ENCODE measurements at places on chromosomes 3 and 15.

DNA sequence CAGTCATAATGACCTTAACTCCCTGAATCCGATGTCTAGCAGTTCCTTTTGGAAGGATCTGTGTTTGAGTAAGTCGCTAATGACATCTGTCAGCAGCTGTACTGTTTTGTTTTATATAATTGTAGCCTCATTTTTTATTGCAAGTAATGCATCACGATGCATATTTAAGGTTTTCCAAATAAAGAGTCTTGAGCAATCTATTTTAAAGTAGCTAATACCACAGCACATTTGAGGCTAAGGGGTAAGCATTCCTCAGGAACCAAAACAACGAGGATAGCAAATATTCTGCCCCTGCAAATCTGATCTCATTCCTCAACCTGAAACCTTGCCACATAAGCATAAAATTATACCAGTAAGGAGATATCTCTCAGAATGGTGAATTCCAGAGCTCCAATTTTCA is 98.7 kb downstream of the TBC1D5 start:
- DNase-seq, result no peak

DNA sequence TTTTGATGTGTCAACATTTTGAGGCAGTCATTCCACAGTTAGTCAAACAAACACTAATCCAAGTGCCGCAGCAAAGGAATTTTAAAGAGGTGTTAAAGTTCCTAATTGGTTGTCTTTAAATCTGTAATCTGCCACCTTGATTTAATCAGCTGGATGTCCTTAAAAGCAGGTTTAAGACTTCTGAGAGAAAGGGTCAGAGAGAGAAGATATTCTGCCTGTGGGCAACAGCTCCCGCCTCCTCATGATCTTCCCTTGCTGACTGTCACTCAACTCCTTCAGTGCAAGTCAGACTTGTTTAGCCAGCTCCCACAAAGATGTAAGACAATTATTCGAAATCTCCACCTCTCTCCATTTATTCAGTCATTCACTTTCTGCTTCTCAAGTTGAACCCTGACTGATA is 92.6 kb upstream of the MYRIP start:
- no peak for DNase-seq

GRCh38 chr15:49622561-49622960 is 1.7 kb downstream of the DTWD1 start:
- no peak for DNase-seq

- no peak for DNase-seq
Measured at GRCh38 chr3:56754741-56755417, 46.9 kb downstream of the ARHGEF3 start.

DNA sequence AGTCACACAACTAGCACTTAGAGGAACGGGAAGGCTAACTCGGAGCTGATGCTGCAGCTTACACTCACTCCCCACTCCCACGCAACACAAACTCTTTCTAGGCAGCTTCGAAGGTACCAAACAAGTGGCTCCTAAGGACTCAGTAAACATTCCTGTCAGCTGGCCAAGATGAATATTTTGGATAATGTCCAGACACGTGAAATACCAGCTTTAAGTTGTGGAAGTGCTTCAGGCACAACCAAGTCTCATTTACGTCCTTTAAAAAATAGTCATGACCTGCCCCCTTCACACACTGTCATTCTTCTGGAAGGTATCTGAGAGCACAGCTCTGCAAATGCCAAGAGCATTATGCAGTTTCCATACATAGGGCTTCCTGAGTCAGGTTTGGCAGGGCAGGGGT is 1005.9 kb upstream of the CFAP20DC start:
- DNase-seq, result peak; percentile 27

DNA sequence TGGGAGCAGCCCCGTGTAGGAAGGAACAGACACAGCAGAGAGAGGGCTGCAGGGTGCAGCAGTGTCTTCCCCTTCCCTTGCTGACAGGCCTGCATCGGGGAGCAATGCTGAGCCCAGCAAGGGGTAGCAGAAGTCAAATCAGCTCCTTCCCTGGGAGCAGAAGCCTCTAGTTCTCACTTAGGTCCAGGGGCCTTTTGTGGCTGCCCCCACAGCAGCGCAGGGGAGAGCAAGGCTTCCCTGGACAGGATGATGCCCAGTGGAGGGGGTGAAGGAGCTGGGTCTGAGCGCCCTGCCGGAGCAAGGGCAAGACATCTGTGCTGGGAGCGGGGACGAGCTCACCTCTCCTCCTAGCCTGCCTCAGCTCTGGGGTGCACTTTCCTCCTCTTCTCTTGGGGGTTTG is 827 bp downstream of the PLCB2 start:
- no peak for DNase-seq

- no peak for DNase-seq
Measured at GRCh38 chr3:32814361-32814760, 3.4 kb upstream of the TRIM71 start.

DNA sequence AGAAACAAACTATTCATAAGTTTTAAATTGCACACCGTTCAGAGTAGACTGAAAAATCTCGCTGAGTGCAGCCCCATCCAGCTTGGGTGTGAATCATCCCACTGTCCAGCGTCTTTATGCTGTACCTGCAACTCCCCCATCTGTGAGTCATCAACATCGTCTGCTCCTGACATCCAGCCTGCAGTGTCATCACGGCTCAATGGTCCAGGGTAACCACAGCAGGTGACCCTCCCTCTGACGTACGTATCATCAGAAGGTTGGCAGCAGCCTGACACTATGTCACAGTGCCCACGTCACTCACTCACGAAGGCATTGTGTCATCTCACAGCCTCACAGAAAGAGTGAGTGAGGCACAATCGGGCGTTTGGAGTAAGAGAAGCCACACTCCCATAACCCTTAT is 65.2 kb downstream of the TPRA1 start:
- DNase-seq, result no peak

GRCh38 chr3:122515870-122516269 is 1.1 kb upstream of the KPNA1 start:
- DNase-seq, result no peak

- DNase-seq, result no peak
Measured at GRCh38 chr15:45231864-45232562, 20.0 kb upstream of the SLC28A2 start.

GRCh38 chr3:3745693-3746092 is 53.5 kb upstream of the LRRN1 start:
- DNase-seq, result no peak

DNA sequence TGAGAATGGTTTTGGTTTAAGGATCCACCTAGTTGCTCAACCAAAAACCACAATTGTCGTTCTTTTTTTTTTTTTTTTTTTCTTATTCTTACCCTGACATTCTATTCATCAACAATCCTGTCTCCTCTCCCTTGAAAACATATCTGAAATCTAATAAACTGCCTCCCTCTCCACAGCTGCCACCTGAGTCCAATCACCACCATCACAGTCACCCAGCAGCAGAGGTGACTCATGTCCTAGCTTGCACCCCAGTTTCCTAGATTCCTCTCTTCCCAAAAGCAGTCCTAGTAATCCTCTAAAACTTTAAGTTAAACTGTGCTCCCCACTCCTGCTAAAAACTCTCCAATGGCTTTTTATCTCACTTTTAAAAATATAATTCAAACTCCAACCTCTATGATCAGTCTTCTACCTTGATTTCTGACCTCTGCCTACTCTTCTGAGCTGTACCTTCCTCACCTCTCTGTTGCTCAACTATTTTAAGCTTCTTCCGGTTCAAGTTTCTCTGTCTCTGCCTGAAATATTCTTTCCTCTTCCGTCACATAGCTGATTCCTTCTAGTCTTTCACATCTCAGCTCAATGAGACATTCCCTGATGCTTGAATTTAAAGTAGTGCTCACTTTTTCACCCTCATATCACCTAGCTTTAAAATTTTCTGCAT is 33.7 kb upstream of the RBMS3 start:
- no peak for DNase-seq

GRCh38 chr3:53970661-53971060 is 79.0 kb upstream of the SELENOK start:
- peak; percentile 24 for DNase-seq

GRCh38 chr3:33716227-33716626 is 1.8 kb downstream of the CLASP2 start:
- peak; percentile 6 for DNase-seq

GRCh38 chr3:16423298-16423697 is 90.2 kb downstream of the RFTN1 start:
- DNase-seq, result no peak

- DNase-seq, result peak; percentile 76
Measured at GRCh38 chr15:31083370-31083780, 18.1 kb downstream of the TRPM1 start.

GRCh38 chr3:30124435-30125370 is 481.7 kb upstream of the TGFBR2 start:
- DNase-seq, result no peak

DNA sequence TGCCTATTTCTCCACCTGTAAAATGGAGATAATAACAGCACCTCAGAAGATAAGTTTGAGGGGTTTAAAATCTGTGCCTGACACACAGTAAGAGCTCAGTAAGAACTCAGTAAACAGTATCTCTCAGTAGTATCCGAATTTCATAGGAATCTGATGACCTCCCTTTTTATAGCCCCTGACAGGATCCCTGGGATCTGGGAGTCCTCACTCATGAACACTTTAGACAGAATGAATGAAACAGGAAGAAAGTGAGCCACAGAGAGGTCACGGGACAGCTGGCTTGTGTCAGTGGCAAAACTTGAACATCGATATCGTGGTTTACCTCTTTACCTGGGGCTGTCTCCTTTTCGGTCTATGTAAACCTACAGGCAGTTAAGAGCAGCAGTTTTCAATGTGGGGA is 51.2 kb downstream of the LRTM1 start:
- no peak for DNase-seq

DNA sequence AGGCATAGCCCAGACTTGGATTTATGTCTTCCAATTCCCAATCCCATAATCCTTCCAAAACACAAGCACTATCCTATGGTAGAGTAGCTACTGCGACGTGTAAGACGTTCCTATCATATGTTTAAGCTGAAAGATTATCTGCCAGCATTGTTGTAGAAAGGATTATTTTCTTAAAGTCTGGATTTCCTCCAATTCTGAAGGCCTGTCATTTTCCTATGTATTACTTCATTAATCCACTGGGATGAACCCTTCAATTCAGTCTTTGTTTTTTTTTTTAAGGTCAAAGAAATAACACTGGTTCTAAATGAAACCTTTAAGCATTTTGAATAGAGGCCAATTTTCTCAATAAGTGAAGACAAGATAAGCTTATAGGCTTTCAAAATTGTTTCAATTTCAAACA is 289.0 kb downstream of the SLC9A9 start:
- no peak for DNase-seq

DNA sequence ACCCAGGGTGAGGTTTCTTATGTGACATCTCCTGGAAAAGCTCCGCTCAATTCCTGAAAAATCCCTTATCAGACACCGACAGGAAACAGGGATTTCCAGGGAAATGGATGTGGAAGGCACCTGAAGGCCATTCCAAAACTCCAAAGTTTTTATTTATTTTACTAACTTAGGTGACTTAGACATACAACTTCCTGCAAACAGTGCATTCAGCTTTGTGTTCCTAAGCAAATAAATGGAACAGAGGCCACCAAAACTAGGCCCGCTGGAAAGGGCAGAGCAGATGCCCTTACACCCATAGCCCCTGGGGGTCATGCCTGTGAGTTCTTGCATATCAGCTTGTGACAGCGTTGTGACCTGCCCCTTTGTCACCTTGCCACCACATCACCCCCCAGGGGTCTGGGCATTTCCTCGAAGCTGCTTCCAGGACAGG is 239.4 kb downstream of the XXYLT1 start:
- peak; percentile 46 for DNase-seq

DNA sequence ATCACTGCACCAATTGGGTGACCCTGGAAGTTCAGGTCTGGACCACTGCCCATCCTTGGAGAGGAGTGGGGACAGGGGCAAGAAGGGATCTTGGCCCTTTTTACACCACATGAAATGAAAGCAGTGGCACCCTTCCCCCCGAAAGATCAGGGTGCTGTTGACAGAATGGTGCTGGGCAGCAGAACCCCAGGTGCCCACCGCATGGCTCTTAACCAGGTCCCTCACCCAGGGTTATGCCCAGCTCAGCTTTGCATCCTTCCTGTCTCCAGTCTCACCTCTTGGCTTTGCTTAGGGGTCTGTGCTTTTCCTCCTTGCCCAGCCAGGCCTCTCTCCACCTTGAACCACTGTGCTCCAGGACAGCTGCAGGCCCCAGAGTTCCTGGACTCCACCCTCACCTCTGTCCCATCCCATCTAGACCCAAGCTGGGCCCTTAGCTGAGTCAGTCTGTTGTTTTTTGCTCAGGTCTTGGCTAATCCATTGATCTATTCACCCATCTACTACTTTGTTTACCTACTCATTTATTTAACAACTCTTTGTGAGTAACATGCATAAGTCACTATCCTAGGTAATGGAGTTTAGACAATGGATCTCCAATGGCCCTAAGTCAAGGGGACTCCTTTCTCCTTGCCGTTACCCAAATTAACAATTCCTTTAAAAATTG is 77.1 kb upstream of the PRR23E start:
- DNase-seq, result no peak

DNA sequence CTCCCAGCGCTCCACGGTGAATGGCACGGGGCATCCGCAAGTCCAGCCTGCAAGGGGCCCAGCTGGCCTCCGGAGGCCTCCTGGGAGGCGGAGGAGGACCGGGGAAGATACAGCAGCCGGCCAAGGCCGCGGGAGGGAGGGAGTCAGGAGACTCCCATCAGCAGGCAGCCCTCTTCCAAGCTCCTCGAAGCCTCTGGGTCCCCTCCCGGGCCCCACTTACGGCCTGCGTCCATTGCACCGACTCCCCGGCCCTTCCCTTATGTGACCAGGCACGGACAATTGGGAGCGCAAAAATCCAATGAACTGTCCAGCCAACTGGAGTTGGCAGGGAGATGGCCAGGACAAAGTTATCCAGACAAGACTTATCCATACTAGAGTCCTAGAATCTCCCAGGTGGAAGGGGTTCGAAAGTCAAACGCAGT is 668 bp downstream of the MFGE8 start:
- DNase-seq, result no peak

GRCh38 chr3:108879915-108880314 is 57.3 kb downstream of the TRAT1 start:
- DNase-seq, result no peak

GRCh38 chr3:31421314-31422048 is 111.2 kb upstream of the STT3B start:
- no peak for DNase-seq

- DNase-seq, result no peak
Measured at GRCh38 chr3:40901298-40901697, 298.0 kb upstream of the CTNNB1 start.

DNA sequence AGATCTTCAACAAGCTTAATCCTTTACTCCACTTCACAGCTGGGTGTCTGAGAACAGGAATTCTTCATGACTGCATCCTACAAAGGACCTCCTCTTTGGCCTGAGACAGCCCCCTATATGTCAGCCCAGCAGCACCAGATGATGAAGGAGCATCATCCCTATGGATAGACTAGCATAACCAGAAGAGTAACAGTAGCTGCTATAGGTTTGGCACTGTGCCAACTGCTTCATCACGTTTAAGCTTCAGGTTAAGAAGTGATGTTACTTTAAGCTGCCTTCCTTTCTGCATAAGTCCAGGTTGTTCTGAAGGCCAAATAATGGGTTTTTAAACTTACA is 50.6 kb downstream of the CMSS1 start:
- DNase-seq, result no peak

DNA sequence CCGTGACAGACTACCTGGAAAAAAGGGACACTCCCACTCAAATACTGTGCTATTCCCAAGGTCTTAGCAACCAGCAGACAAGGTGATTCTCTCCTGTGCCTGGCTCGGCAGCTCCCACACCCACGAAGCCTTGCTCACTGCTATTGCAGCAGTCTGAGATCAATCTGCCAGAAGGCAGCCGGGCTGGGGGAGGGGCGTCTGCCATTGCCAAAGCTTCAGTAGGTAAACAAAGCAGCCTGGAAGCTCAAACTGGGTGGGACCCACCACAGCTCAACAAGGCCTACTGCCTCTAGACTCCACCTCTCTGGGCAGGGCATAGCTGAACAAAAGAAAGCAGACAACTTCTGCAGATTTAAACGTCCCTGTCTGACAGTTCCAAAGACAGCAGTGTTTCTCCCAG is 128.4 kb upstream of the SETMAR start:
- peak; percentile 12 for DNase-seq
